ENCODE measurements at places on chromosomes 5 and 9.

- no peak for DNase-seq
These were observed 12.3 kb downstream of the PCBD2 start for GRCh38 chr5:134917070-134917815.

DNA sequence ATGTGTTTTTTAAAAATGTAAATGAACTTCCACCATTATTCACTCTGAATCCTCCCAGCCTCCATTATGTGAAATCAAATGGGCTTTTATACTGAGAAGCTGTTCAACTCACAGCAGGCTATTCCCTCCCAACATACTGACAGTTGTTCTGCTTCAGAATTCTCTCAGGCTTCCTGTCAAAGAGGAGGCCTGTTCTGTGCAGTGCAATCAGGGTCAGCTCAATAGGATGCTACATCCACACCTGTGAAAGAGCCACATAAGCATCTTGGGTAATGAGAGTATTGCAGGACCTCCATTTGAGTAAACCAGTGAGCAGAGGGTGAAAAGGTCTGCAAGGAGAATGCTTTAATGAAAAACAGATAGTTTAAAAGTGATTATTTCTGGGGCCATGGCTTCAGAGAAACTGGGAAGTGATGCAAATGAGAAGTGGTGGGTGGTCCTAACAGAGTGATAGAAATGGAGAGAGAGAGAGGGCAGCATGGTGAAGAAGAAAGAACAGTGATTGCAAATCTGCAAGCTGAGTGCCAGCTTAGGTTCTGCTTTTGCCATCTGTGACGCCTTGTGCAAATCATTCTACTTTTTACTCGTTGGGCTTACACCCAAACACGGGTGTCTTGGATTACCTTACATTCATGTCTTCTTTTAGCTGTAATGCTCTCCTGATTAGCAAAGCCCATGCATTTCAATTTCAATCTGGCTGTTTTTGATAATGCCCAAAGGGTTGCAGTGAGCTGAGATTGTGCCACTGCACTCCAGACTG is 202.5 kb upstream of the NMUR2 start:
- no peak for DNase-seq

DNA sequence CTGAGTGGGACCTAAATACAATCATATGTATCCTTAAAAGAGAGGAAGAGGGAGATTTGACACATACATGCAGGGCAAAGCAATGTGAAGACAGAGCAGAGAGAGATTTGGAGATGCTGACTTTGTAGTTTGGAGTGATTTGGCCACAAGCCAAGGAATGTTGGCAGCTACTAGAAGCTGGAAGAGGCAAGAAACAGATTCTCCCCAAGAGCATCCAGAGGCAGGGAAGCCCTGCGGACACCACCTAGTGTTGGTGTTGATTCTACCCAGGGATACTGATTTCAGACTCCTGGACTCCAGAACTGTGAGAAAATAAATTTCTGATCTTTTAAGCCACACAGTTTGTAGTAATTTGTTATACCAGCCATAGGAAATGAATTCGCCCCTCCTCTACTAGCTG is 64.9 kb upstream of the OSMR start:
- DNase-seq, result peak; percentile 78

- DNase-seq, result no peak
These were observed 157.5 kb downstream of the DMRT2 start for GRCh38 chr9:1207686-1208085.

GRCh38 chr5:28329176-28329575 is 1290.8 kb upstream of the CDH9 start:
- no peak for DNase-seq

- DNase-seq, result no peak
These were observed 210.9 kb downstream of the ESM1 start for GRCh38 chr5:54774281-54775170.

- no peak for DNase-seq
These were observed 148.2 kb upstream of the CDKN2B start for GRCh38 chr9:22157276-22157675.

GRCh38 chr9:122526602-122527001 is 491 bp downstream of the OR1N1 start:
- DNase-seq, result no peak

GRCh38 chr5:172173564-172174153 is 14.4 kb downstream of the STK10 start:
- no peak for DNase-seq

- DNase-seq, result no peak
These were observed 31.2 kb downstream of the STC2 start for GRCh38 chr5:173296737-173297676.

DNA sequence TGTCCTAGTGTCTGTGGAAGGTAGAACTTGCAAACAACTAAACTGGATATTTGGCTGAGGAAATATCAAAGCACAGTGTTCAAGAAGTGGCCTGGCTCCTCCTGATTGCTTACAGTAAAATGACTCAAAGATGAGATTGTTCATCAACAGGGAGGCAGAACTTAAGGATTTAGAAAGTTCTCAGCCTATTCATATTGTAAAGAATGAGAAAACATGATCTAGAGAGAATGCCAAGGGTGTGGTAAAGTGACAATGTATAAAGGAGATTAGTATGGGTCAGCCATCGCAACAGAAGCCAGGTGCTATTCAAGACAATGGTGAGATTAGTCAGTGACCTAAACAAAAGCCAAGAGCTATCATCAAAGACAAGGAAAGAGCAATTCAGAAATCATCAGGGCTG is 372.3 kb downstream of the SPOCK1 start:
- no peak for DNase-seq

DNA sequence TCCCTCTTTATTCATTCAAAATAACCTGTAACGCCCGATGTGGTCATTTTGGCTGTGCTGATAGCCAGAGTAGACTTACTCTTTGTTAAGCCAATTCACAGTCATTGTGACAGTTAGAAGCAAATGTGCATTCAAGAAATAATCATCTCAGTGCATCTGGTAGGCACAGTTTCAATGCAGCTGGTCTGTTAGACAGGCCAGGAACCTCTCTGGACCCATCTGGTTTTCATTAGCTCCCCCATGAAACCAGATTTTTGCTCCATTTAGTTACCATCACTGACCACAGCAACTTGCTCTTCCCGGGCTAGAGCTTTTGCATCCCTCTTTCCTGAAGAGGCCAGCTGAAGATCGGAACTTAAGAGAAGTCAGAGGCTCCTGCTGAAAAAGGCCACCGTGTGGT is 284.2 kb downstream of the NSG2 start:
- no peak for DNase-seq

GRCh38 chr9:93582115-93582514 is 5.7 kb downstream of the PHF2 start:
- DNase-seq, result no peak

- DNase-seq, result no peak
These were observed 28.3 kb upstream of the IL33 start for GRCh38 chr9:6187272-6187671.

DNA sequence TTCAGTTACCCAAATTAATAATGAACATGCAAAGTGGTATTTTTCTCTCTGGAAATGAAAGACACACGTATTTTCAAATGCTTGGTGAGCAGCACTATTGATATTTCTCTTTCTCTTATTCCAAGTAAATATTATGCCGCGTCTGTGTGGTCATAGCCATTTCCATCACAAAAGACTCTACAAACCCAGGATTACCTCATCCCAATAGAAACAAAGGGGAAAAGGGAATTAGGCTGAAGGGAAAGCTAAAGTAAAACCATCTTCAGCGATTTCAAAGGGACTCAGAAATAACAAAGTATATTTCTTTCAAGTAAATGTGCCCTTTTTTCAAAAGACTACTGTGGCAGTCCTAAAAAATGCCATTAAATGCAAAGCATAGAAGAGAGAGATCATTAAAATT is 62.0 kb upstream of the FST start:
- no peak for DNase-seq

DNA sequence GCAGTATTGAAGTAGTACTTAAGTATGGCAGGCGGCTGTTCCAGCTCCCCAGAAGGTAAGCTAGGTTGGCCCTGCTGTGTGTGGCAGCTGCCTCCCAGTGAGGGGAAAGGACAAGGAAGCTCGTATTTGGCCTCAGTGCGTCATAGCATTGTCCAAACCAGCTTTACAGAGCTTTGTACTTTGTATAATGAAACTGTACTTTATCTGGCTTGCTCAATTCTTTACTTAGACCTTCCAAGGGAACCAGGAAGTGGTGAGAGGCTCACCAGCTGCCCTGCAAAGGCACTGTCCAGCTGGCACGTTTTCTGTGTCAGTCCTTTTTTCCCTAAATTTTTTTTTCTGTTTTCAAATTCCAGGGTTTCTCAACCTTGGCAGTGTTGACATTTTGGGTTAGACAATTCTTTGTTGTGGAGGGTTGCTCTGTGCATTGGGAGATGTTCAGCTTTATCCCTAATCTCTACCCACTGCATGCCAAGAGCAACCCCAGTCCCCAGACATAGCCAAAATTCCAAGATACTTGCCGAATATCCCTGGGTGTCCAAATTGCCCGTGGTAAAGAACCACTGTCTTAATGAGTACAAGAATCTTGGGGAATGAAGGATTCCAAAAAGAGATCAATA is 474.5 kb downstream of the LRRC70 start:
- no peak for DNase-seq

Measured in adrenal gland (tissue), 19 donors.